ENCODE measurements at places on chromosomes 5 and 9. TPM values are rescaled to one million over a fixed set of nuclear protein-coding genes. Genes with fewer than 3 reads are reported as not detected.

BARHL1 gene
- not detected for polyA plus RNA-seq

DNA sequence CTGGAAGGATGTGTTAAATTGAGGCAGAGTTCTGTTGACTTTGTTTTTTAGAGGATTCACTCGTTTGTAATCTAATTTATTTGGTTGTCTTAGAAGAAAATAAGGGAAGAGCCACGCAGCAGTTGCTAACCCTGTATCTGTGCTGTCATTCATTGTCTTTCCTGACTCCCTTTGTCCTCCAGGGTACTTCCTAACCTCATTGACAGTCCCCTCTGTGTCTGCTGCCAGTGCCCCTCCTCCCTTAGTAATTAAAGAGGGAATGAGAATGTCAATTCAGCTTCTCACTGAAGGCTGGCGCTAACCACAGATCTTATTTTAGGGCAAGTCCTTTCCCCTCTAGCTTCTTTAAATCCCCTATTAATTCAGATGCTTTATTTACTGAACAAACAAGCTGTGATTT, 84.0 kb downstream of the MAST4 start:
- no peak overlapping the region for H3K27ac ChIP-seq
- H3K4me3 ChIP-seq = no peak overlapping the region
- H3K27me3 ChIP-seq = no peaks in the 10 kb centered on the region
- no peaks in the 10 kb centered on the region for H3K4me1 ChIP-seq

DNA sequence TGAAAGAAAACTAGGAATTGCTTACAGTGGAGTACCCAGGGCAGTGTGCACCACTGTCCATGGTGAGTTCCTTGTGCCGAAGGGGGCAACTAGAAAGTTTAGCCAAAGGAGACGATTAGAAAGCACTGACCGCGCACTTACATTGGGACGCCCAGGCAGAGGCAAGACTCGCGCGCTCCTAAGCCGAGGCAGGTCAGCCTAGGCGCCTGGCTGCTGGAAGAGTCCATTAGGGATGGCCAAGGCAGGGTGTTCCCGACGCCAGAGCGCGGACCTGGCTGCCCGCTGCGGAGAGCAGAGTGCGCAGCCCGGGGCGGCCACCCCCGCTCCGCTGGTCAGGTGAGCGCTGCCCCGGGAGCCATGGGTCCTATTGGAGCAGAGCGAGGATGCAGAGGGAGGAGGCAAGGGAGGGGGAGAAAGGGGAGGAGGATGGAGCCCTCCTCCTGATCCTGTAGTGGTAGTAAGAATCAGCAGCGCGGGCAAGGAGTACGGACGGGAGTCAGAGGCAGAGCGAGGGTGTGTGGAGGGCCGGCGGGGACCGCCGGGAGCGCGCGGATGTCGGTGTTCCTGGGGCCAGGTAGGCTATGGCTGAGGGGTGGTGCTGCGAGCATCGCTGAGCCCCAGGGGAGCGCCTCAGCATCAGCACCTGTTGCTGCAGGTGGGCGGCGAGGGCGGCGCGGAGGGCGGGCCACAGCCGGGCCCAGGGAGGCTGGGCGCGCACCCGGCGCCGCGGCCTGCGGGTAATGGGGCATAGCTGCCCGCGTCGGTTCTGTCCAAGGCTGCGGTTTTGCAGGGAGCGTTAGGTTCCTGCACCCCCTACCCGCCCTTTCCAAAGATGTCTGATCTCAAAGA, at the start of gene ADGRV1:
ADGRV1 (plus strand) TSS at position 454 of the 849 bp plus-strand sequence; CDS start at position 553, 99 bp downstream.
- H3K27ac ChIP-seq = peak within 1 kb of the TSS; percentile 53
- peaks cover 13% of the 10 kb centered on the region for H3K4me1 ChIP-seq
- peak within 1 kb of the TSS; percentile 67 for H3K4me3 ChIP-seq
- peaks cover 67% of the 10 kb centered on the region for H3K27me3 ChIP-seq
- H3K36me3 ChIP-seq = no peaks in the 10 kb centered on the region

DNA sequence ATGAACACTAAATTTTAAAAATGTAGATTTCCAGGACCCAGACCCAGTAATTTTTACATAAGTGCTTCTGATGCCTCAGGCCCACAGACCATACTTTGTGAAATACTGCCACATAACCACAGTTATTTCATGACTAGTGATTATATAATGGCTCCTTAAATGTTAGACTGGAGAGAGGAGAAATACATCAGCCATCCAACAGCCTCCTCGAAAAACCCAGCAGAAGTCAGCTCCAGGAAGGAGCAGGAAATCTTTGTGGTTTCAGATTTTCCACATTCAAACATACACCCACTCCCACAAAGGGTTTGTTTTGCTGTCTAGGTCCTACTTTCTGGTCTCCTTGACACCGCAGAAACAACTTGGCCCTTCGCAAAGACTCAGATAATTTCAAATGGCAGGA, 455.2 kb downstream of the DTWD2 start:
- H3K27me3 ChIP-seq = peaks cover 19% of the 10 kb centered on the region
- no peak overlapping the region for H3K4me3 ChIP-seq
- H3K36me3 ChIP-seq = no peaks in the 10 kb centered on the region

DNA sequence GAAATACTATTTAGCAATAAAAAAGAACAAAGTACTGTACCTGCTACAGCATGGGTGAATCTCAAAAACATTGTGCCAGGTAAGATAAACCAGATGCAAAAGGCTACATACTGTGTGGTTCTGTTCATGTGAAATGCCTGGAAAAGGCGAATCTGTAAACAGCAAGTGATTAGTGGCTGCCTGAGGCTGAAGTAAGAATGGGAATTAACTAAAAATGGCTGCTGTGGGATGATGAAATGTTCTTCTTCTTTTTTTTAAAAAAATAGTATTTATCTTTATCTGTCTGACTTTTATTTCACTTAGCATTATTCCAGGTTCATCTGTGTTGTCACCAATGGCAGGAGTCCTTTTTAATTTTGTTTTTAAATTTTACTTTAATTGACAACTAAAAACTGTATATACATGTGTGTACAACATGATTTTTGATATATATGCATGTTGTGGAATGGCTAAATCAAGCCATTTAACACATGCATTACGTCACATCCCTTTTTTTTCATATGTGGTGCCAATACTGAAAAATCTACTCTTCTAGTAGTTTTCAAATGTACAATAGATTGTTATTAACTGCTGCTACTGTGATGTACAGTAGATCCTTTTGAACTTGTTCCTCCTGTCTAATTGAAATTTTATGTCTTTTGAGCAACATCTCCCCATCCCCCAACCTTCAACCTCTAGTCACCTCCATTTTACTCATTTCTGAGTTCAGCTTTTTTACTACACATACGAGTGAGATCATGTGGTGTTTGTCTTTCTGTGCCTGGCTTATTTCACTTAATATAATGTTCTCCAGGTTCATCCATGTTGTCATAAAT, 62.9 kb upstream of the TNFAIP8 start:
- H3K4me1 ChIP-seq = peaks cover 62% of the 10 kb centered on the region
- no peak for DNase-seq
- peak overlapping the region; percentile 65 for H3K27ac ChIP-seq
- peaks cover 9% of the 10 kb centered on the region for H3K36me3 ChIP-seq

RASEF gene
- not detected for polyA plus RNA-seq

ENTPD2 gene
- not detected for polyA plus RNA-seq

DNA sequence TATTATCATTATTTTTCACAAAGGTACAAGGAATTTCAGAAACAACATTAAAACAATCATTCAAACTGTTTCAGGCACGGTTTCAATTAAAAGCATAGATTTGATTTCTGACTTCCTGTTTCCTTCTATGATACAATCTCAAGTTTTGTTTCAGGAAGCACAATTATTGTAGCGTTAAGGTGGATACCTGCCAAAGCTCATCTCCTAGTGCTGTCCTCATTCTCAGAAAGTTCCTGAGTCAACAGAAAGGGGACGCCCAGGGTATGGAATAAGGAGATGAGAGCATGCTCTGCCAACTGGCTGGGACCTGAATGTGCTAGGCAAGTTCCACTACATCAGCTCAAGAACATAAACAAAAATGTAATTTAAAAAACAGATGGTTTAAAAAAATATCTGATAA, 2.0 kb upstream of the TRIM14 start:
- no peak overlapping the region for H3K4me3 ChIP-seq
- no peaks in the 10 kb centered on the region for H3K27me3 ChIP-seq
- H3K27ac ChIP-seq = peak overlapping the region; percentile 73
- no peaks in the 10 kb centered on the region for H3K36me3 ChIP-seq

GRCh38 chr9:95742821-95743220, 132.7 kb upstream of the ERCC6L2 start:
- H3K27me3 ChIP-seq = peaks cover 19% of the 10 kb centered on the region
- H3K27ac ChIP-seq = no peak overlapping the region
